Dermis microvascular lymphatic vessel endothelial cell (primary cell): ENCODE measurements at places on chromosomes 5 and 9. TPM values are rescaled to one million over a fixed set of nuclear protein-coding genes. Genes with fewer than 3 reads are reported as not detected.
A peak's percentile ranks its signal among the peaks of the same experiment; 100 is the strongest.

DNA sequence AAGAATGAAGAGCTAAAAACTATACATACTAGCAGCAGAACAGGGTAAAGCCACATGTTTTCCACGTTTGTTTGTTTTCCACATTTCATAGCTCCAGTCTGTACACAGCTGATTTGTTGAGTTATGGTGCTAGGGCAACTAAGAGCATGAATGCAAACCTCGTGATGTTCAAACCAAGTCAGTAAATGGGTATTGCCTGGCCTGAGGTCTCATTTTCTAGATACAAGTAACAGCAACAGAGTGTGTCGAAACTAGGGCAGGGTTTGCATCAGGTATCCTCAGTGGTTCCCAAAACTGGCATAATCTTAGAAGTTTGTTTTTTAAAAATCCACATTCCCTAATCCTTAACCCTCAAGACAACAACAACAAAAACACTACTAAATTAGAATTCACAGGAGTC lies 89.3 kb downstream of the CEMIP2 start:
- DNase-seq = no peak

DNA sequence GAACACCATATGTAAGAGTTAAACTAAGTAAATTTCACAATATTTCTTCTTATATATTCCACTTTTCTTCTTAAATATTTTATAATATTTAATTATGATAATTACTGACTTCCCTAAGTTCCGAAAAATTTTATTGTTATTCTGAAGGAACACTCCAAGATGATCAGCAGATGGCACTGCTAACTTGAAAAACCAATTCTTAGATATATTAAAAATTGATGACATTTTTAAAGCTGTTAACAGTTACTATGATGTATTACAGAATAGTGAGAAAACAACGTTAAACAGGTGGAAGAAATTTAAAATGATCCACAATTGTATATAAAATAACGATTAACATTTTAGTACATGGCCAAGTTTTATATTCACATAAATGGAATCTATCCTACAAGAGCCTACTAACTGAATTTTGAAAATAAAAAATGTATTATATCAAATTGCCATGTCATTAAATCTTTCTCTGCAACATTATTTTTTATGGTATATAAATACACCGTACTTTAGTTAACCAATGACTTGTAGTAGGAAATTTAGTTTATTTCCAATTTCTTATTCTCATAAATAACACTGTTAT lies 30.1 kb upstream of the MUSK start:
- DNase-seq = no peak

DNA sequence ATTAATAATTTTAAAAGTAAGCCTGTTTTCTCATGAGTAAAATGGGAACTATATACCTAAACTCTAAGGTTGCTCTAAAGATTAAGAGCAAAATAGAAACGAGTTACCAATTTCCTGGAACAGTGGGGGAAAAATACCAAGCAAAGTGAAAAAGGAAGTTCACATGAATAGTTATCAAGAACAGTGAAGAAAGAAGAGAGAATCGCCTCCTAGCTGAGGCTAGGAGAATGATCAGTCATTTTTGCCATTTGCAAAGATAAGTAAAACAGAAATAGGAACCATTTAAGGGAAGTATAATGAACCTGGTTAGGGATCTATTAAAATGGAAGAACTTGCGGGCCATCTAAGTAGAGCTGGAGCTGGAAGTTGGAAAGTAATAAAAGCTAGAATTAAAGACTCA lies 50.7 kb downstream of the P4HA2 start:
- DNase-seq = no peak

DNA sequence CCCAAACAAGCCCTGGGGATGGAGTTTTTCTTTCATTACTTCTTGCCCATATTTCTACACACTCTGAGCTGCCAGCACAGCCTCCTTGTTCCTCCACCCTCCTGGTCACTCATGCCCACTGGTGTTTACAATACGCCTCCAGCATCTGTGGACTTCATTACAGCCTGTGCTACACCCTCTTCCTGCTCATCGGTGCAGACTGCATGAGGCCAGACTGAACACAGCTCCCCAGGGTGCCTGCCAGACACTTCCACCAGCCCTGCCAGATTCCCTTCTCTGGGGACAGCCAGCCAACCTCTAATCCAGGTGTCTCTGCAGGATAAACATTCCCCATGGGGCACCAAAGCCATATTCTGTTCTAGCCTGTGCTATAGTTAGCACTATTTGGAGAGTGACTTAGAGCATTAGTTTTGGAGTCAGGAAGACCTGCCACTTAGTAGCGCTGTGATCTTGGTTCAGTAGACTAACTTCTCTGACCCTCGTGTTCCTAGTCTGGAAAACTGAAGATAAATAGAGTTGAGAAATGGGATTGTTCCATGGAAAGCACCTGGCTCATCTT lies 163.8 kb upstream of the KLF4 start:
- no peak for DNase-seq

DNA sequence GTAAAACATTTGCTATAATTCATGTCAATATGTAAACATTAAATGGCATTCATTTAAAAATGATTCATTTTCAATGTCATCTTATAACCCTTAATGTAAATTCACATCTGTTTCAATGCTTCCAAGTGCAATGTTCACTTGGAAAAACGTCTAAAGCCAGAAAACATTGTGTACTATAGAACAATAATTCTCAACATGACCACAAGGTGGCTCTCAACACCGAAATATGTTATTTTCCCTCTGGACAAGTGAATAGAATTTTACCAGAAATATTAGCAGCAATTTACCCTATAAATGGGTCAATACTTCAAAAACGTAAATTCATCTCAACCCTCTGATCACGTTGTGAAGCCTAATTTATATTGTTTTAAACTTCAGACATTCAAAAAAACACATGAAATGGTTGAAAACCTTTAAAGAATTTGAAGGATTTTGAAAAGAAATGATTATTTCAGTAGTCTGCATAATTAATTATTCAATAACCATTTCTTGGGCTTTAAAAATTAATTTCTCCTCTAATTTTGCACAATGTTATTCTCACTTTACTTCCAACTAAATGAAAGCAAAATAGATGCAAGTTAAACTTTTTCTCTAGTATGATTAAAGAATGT lies 11.0 kb downstream of the CDH10 start:
- peak; percentile 29 for DNase-seq

GRCh38 chr5:92758552-92758951 lies 822.5 kb downstream of the NR2F1-AS1 start:
- DNase-seq = no peak

DNA sequence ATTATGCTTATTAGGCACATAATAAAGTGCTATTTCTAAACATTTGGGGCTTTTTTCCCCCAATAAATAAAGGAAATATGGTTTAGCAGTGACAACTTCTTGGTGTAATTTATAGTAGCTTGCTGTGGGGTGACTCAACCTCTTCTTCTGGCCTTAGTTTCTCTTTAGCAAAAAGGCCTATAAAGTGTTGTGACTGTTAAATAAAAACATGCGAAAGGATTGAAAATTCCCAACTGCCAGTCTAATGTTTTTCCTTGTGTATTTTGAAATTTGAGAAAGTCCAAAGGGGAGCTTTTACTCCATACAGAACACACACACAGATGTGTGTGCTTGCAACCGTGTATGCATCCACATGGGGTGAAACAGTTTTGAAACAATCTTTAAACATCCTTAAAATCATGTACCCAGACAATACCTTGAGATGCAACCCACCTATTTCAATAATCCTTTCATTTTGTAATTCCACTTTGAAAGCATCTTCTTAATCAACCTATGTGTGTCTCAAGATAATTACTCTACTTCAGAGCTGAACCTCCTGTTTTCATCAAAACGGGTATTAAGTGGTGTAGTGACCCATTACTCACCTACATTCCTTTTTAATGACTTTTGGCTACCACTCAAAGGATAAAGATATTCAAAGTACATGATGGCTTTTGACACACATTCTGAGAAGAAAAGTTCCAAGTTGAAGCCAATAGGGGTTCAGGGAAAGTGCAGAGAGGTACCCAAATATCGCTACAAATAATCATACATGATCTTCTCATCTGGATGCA lies 123.8 kb downstream of the DROSHA start:
- DNase-seq = no peak

DNA sequence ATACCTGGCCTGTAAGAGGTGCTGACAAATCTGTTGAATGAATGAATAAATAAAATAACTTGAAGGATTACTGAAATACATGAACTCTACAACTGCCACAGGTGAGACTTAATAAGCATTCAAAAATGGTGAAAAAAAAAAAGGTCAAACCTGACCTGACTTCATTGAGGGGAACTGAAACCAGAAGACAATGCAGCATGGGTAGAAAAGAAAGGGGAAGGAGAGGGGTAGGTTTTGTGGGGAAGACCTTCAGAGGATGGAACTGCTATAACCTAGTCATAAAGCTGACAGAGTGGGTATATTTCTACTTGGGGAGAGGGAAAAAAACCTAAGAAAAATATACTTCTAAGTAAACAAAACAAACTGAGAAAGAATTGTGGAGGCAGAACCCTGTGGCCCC lies 56.6 kb downstream of the RASEF start:
- no peak for DNase-seq

GRCh38 chr9:136700959-136701667 lies 11.3 kb upstream of the DIPK1B start:
- DNase-seq = peak; percentile 34

Gene GPR21
- total RNA-seq = 0.39 and 0.63 TPM in 2 replicates

Gene GRM6
- total RNA-seq = not detected in 2 replicates
